Astrocyte (in vitro differentiated cells and primary cell): ENCODE measurements at places on chromosomes 16 and 17. TPM values are rescaled to one million over a fixed set of nuclear protein-coding genes. Genes with fewer than 3 reads are reported as not detected.
A peak's percentile ranks its signal among the peaks of the same experiment; 100 is the strongest.

DNA sequence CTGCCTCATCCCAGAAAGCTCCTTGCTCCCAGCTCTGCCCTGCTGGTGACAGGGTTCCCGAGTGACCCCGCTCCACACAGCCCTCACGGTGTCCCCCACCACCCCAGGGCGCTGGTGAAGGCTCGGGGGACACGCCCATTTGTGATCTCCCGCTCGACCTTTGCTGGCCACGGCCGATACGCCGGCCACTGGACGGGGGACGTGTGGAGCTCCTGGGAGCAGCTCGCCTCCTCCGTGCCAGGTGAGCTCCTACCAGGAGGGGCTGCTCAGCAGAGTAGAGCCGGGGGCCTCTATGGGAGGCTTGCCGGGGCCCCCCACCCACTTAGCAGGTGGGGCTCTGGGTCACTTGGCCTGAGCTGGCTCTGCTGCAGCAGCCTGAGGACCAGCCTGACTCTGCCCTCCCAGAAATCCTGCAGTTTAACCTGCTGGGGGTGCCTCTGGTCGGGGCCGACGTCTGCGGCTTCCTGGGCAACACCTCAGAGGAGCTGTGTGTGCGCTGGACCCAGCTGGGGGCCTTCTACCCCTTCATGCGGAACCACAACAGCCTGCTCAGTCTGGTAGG is 11.2 kb downstream of the GAA start:
- H3K27ac ChIP-seq: no peak overlapping the region
- no peak for DNase-seq
- H3K27me3 ChIP-seq: no peaks in the 10 kb centered on the region
- H3K4me3 ChIP-seq: no peak overlapping the region

DNA sequence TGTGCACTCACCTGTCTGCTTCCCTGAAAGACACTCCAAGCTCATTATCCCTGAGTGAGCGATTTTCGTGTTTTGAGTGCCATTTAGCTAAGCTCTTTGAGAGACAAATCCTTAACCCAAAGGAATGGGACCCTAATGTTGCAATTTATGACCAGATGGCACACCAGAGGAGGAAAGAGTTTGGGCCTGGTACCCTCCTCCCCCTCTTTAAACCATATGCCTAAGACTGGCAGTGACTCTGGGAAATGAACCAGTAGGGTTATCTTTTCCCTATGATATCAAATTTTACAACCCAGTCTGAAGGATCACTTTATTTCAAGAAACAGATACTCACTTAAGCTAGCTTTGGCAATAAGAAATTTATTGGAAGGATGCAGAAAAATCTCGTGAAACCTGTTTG is 550.4 kb downstream of the TOX3 start:
- H3K4me3 ChIP-seq: no peak overlapping the region
- H3K27ac ChIP-seq: no peak overlapping the region
- no peak for DNase-seq
- no peaks in the 10 kb centered on the region for H3K27me3 ChIP-seq
- H3K4me1 ChIP-seq: no peaks in the 10 kb centered on the region

GRCh38 chr16:74480150-74481029 is 59.1 kb upstream of the CLEC18B start:
- DNase-seq: peak; percentile 33
- H3K27ac ChIP-seq: no peak overlapping the region
- H3K4me3 ChIP-seq: no peak overlapping the region
- H3K4me1 ChIP-seq: no peaks in the 10 kb centered on the region

DNA sequence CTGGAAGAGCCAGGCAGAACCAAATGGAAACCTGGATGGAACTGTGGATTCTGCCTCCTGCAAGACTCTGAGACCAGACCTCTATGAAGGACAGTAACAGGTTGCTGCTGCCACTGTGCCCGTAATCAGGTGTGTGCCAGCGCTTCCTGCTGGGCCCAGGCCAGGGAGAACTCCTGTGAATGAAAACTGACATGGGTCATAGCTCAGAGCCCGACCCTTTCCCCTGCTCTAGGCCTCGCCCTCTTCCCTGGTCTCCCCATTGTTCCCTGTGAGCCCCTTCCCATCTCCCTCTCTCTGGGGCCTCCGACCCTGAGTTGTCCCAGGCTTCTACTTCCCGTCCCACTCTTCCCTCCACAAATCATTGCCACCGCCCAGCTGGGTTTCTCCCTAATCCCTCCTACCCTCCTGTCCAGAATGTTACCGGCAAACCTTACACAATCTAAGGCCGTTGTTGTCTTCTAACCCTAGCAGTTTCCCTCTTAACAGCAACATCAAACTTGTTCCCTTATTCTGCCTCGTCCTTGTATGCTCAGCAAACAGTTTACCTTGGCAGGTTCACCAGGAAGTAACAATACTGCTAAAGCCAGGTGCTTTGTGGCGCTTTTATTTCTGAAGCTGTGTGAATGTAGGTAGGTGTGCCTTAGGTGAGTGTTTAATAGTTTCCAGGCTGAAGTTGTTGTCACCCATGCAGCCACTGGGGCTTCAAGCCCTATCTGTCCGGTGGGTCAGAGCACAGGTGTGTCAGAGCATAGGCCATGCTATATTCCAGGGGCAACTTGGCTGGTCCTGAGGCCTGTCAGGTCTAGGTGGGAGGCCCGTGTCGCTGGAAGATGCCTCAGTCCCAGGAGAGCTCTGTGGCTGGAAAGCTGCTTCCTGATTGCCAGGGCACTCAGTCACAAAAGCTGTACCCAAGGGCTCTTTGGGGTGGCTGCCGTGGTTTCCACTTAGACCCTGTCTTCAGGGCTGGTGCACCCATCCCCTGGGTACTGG is 32.0 kb downstream of the SMPD3 start:
- H3K27ac ChIP-seq: no peak overlapping the region
- H3K4me1 ChIP-seq: no peaks in the 10 kb centered on the region
- no peak overlapping the region for H3K4me3 ChIP-seq
- H3K27me3 ChIP-seq: peaks cover 2% of the 10 kb centered on the region

DNA sequence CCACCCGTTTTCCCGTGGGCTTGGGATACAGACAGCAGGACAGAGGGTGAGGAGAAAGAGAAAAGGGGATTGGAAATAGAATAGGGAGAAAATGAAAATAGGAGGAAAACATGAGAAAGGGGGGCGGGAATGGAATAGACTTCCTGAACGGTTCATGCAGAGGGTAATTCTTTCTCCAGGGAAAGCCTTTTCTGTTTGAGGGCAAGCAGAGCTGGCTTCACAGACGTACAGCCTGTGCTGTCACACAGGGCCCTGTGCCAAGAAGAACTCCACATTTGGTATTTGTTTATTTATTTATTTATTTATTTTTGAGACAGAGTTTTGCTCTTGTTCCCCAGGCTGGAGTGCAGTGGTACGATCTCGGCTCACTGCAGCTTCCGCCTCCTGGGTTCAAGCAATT is 12.0 kb downstream of the MILR1 start:
- peaks cover 17% of the 10 kb centered on the region for H3K4me1 ChIP-seq
- no peak for DNase-seq

FOXN1 gene
- total RNA-seq: not detected in 2 replicates

DNA sequence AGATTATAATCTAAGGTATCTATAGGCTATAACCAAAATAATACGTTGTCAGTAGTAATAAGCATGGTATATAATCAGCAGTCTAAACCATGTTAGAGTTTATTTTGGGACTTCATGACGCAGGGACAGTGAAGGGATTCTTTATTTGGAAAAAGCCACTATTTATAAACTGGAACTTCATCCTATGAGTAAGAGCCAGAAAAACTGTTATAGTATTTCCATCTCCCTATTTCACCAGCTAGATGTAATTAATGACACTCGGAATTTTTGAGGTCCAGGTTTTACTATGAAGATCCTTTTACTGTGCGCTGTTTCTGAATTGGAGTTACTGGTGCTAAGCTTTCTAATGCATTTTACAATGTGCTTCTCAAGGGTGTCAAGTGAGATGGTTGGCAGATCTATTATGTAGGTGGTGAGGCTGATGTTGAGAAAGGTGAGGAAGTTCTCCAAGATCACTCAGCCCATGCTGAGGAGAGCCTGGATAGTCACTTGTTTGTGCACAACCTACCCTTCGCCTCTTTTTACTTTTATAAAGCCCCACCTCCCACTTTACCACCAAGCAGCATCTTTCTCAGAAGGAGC is 149.3 kb downstream of the MSI2 start:
- no peaks in the 10 kb centered on the region for H3K27me3 ChIP-seq
- H3K4me1 ChIP-seq: peaks cover 47% of the 10 kb centered on the region
- no peak overlapping the region for H3K4me3 ChIP-seq
- no peaks in the 10 kb centered on the region for H3K36me3 ChIP-seq
- DNase-seq: no peak
- H3K27ac ChIP-seq: peak overlapping the region; percentile 76

DNA sequence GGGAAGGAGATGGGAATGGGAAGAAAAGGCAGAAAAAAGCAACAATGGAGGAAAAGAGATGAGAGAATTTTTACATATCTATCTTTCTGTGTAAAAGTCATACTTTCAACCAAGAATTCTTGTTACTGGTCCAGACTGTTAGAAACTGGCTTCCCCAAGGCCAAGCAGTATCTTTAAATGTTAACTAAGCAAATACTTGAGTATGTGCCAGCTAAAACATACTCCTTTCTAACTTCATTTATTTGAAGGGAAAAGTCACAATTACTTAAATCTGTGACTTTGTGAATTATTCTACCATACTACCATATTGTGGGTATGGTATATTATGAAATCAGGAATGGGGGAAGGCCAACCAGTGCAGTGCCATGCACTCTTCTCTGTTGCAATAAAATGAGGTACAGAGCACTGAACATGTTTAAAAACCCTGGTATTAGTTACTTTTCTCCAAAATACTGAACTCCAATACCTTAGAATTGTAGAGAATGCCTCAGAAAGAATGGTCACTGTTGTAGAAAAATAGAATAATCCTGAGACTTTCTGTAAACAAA is 92.3 kb upstream of the C17orf78 start:
- peak; percentile 55 for DNase-seq
- H3K27ac ChIP-seq: no peak overlapping the region
- H3K36me3 ChIP-seq: no peaks in the 10 kb centered on the region
- no peaks in the 10 kb centered on the region for H3K27me3 ChIP-seq
- no peak overlapping the region for H3K4me3 ChIP-seq
- H3K4me1 ChIP-seq: peaks cover 3% of the 10 kb centered on the region

DNA sequence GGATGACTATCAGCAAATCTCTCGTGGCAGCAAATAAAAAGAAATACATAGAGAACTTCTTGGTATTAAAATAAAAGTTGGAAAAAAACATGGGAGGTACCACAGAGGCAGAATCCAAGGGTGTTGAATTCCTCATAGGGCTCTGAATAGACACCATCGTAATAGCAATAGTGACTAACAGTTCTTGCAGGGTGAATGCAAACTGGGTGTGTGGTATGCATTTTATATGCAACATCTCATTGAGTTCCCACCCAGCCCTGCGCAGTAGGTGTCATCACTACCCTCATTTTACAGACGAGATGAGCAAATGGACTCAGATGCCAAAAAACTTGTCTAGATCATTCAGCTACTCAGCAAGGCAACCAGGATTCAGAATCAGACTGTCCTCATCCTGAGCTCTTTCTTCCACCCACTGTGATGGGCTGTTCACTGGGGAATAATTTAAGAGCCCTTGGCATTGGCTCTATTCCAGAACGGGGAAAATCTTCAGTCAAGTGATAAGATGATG is 354.6 kb upstream of the CDH11 start:
- no peaks in the 10 kb centered on the region for H3K36me3 ChIP-seq
- H3K27me3 ChIP-seq: no peaks in the 10 kb centered on the region
- no peak overlapping the region for H3K4me3 ChIP-seq
- H3K4me1 ChIP-seq: no peaks in the 10 kb centered on the region
- no peak for DNase-seq
- H3K27ac ChIP-seq: no peak overlapping the region

DNA sequence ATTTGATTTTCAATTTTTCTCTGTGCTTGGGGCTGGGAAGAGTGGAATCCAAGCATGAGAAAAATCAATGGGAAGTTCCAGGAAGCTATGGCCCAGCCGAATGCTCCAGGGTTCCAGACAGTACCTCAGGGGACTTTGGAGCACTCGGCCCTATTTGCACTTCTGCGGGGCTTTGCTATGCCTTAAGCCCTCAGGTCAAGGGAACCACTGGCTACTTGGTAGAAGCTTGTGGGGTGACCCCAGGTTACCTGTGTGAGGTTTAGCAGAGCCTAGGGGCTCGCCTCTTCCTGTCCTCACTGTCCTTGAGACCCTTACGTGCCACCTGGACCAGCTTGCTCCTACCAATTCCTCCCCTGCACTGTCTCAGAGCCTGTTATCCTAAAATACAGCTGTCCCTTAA is 121.3 kb downstream of the MGAT5B start:
- DNase-seq: no peak
- H3K27me3 ChIP-seq: peaks cover 7% of the 10 kb centered on the region
- H3K4me1 ChIP-seq: no peaks in the 10 kb centered on the region
- no peaks in the 10 kb centered on the region for H3K36me3 ChIP-seq
- H3K4me3 ChIP-seq: no peak overlapping the region

SMIM5 gene
- total RNA-seq: 0.07 TPM in 1 of 2 replicates, not detected in the other

GRCh38 chr16:73434621-73435020 is 386.7 kb upstream of the ZFHX3 start:
- DNase-seq: no peak
- no peaks in the 10 kb centered on the region for H3K27me3 ChIP-seq
- no peak overlapping the region for H3K4me3 ChIP-seq
- H3K36me3 ChIP-seq: no peaks in the 10 kb centered on the region

ABCC11 gene
- total RNA-seq: 0.29 and 0.32 TPM in 2 replicates

ITGAD gene
- total RNA-seq: not detected in 2 replicates

TPSB2 gene
- total RNA-seq: not detected in 2 replicates

CBFA2T3 gene
- 2.2 and 2.4 TPM in 2 replicates for total RNA-seq

PLXDC1 gene
- total RNA-seq: 8.9 and 13.8 TPM in 2 replicates

TPPP3 gene
- total RNA-seq: 0.65 and 0.75 TPM in 2 replicates

CYBC1 gene
- 67.3 and 68.1 TPM in 2 replicates for total RNA-seq

GRCh38 chr16:8946544-8946943 is 17.2 kb downstream of the USP7 start:
- H3K36me3 ChIP-seq: no peaks in the 10 kb centered on the region
- peaks cover 14% of the 10 kb centered on the region for H3K4me1 ChIP-seq
- no peaks in the 10 kb centered on the region for H3K27me3 ChIP-seq
- H3K27ac ChIP-seq: no peak overlapping the region

GRCh38 chr17:58643147-58643546 is 48.7 kb downstream of the TEX14 start:
- H3K27me3 ChIP-seq: no peaks in the 10 kb centered on the region
- no peaks in the 10 kb centered on the region for H3K36me3 ChIP-seq
- peaks cover 17% of the 10 kb centered on the region for H3K4me1 ChIP-seq
- H3K4me3 ChIP-seq: no peak overlapping the region
- DNase-seq: peak; percentile 82

DNA sequence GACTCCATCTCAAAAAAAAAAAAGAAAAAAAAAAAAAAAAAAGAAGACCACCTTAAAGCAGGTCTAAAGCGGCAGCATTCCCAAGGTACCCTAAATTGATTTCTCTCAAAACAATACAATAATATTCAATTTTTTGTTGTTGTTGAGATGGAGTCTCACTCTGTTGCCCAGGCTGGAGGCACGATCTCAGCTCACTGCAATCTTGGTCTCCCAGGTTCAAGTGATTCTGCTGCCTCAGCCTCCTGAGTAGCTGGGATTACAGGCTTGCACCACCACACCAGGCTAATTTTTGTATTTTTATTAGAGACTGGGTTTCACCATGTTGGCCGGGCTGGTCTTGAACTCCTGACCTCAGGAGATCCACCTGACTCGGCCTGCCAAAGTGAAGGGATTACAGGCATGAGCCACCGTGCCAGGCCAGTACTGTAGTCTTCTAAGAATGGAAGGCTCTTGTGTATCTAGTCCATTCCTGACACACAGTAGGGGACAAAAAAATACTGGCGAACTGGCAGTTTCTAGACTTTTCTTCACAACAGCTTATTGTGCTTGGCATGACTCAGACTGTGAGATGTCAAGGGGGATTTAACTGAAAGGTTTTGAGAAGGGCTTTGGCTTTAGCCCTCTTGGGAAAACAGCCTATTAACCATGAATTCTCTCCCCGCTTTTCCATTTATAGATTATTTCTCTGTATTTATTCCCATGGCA is 17.3 kb downstream of the CDR2 start:
- H3K4me3 ChIP-seq: no peak overlapping the region
- peaks cover 19% of the 10 kb centered on the region for H3K36me3 ChIP-seq
- no peaks in the 10 kb centered on the region for H3K27me3 ChIP-seq
- peaks cover 32% of the 10 kb centered on the region for H3K4me1 ChIP-seq
- DNase-seq: no peak
- H3K27ac ChIP-seq: peak overlapping the region; percentile 57

SLC16A6 gene
- 0.34 and 0.62 TPM in 2 replicates for total RNA-seq
